ENCODE measurements at places on chromosomes 16 and 17.
A peak's percentile ranks its signal among the peaks of the same experiment; 100 is the strongest.

GRCh38 chr17:76943781-76944213, 75.6 kb downstream of the MGAT5B start:
- H3K4me1 ChIP-seq, result no peaks in the 10 kb centered on the region
- no peaks in the 10 kb centered on the region for H3K27me3 ChIP-seq
- H3K36me3 ChIP-seq, result no peaks in the 10 kb centered on the region
- DNase-seq, result no peak

DNA sequence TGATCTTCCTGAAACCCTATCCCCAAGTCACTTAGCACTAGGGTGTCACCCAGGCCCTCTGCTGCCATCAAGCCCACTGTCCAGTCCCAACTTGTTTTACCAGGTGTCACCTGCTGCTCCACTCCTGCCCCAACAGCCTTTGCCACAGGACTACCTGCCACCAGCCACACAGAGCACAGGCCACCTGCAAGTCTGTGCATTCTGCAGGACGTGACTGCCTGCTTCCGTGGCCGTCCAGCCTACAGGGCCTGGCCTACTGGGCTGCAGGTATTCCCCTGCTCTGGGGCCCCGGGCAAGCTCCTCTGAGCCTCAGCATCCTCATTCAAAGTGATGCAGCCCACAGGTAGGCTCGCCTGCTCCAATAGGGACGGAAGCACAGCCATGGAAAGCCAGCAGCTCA, 3.2 kb downstream of the MCRIP1 start:
- no peak overlapping the region for H3K4me3 ChIP-seq
- H3K36me3 ChIP-seq, result no peaks in the 10 kb centered on the region
- no peaks in the 10 kb centered on the region for H3K27me3 ChIP-seq
- H3K27ac ChIP-seq, result no peak overlapping the region
- peaks cover 9% of the 10 kb centered on the region for H3K4me1 ChIP-seq

DNA sequence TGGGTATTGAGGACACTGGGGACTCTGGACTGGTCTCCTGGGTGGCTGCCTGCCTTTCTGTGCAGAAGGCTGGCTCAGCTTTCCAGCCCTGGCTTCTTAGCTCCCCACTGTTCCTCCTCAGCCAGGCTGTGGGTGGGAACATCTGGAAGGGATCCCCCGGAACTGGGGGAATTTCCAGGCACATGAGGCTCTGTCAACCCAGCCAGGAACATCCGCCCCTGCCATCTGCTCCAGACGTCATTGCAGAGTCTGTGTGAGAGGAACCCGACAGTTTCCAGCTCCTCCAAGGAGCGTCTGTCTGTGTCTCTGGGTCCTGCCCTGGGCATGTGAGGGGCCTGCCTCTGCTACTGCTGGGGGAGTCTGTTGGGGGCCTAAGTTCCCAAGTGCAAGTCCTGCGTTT, 36.2 kb upstream of the CRHR1 start:
- H3K4me3 ChIP-seq, result no peak overlapping the region
- H3K27ac ChIP-seq, result no peak overlapping the region
- DNase-seq, result no peak
- no peaks in the 10 kb centered on the region for H3K36me3 ChIP-seq
- no peaks in the 10 kb centered on the region for H3K4me1 ChIP-seq

DNA sequence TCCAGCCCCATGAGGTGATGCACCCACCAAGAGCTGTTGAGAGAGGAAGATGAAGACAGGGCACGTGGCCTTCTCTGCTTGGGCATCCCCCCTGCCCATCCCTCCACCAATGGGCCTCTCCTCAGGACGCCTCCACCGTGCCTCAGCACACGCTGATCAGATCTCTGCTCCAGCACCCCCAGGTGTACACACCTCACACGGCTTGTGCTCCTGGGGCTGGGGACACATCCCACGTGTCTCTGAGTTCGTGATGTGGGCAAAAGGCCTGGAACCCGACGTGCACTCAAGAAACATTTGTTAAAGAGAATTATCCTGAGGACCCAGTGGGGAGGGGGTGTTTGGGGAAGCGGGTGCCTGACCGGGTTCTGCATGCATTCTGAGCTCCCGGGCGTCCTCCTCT, 55.3 kb downstream of the MGAT5B start:
- no peak overlapping the region for H3K4me3 ChIP-seq
- H3K4me1 ChIP-seq, result no peaks in the 10 kb centered on the region
- no peaks in the 10 kb centered on the region for H3K27me3 ChIP-seq
- DNase-seq, result no peak

DNA sequence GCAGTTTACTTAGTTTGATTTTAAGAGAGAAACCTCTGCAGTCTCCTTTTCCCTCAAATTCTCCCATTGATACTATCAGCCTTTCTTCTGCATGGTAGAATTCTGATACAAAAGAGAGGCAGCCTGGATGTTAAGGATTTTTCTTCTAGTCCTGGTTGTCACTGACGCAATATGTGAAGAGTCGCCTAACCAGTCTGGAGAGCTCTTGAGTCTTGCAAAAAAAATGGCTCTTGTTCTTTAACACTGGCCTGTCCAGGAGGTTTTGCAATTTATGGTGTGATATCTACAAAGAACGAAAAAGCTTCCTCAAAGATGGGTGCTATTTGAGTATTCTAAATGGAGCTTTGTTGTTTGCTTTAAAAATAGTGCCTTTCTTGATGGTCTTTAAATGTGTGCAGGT, 28.9 kb downstream of the COX10 start:
- peaks cover 12% of the 10 kb centered on the region for H3K4me1 ChIP-seq
- DNase-seq, result no peak
- no peaks in the 10 kb centered on the region for H3K27me3 ChIP-seq
- no peak overlapping the region for H3K4me3 ChIP-seq
- no peaks in the 10 kb centered on the region for H3K36me3 ChIP-seq

GRCh38 chr16:1821861-1822611, 4.6 kb downstream of the HAGH start:
- H3K27ac ChIP-seq, result no peak overlapping the region
- peaks cover 11% of the 10 kb centered on the region for H3K4me1 ChIP-seq
- H3K36me3 ChIP-seq, result no peaks in the 10 kb centered on the region
- no peak for DNase-seq
- no peaks in the 10 kb centered on the region for H3K27me3 ChIP-seq

GRCh38 chr17:59126809-59127417, 20.2 kb upstream of the TRIM37 start:
- no peaks in the 10 kb centered on the region for H3K4me1 ChIP-seq
- no peaks in the 10 kb centered on the region for H3K36me3 ChIP-seq
- no peak for DNase-seq
- no peak overlapping the region for H3K4me3 ChIP-seq
- no peak overlapping the region for H3K27ac ChIP-seq

DNA sequence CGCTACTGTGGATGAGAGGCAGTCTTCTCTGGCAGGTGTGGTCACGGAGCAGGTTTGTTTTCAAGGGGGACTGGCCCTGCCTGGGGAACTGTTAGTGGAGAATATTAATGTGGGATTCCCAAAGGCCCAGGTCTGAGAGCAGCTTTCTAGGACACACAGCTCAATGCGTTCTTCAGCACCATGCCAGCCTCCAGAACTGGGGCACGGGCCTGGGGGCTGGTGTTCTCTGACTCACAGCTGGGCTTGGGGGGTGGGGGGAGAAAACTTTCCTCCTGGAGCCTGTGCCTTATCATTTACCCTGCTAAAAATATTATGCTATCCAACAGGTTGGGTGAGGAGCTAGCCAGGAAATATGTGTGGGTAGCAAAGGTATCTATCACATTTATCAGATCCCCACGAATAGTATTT, 13.5 kb upstream of the LHX1 start:
- H3K27me3 ChIP-seq, result peaks cover 13% of the 10 kb centered on the region
- no peaks in the 10 kb centered on the region for H3K4me1 ChIP-seq
- H3K27ac ChIP-seq, result no peak overlapping the region
- no peak for DNase-seq
- no peak overlapping the region for H3K4me3 ChIP-seq

DNA sequence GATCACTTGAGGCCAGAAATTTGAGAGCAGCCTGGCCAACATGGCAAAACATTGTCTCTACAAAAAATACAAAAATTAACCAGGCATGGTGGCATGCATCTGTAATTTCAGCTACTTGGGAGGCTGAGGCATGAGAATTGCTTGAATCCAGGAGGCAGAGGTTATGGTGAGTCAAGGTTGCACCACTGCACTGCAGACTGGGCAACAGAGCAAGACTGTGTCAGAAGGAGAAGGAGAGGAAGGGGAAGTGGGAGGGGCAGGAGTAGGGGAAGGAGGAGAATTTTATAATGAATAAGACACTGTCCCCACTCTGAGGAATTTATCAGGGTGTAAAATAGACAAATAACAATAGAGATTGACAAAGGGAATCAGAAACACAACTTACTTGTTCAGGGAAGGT, 440.6 kb upstream of the DYNLRB2 start:
- no peak for DNase-seq
- H3K27me3 ChIP-seq, result no peaks in the 10 kb centered on the region
- H3K36me3 ChIP-seq, result no peaks in the 10 kb centered on the region
- H3K4me1 ChIP-seq, result no peaks in the 10 kb centered on the region

DNA sequence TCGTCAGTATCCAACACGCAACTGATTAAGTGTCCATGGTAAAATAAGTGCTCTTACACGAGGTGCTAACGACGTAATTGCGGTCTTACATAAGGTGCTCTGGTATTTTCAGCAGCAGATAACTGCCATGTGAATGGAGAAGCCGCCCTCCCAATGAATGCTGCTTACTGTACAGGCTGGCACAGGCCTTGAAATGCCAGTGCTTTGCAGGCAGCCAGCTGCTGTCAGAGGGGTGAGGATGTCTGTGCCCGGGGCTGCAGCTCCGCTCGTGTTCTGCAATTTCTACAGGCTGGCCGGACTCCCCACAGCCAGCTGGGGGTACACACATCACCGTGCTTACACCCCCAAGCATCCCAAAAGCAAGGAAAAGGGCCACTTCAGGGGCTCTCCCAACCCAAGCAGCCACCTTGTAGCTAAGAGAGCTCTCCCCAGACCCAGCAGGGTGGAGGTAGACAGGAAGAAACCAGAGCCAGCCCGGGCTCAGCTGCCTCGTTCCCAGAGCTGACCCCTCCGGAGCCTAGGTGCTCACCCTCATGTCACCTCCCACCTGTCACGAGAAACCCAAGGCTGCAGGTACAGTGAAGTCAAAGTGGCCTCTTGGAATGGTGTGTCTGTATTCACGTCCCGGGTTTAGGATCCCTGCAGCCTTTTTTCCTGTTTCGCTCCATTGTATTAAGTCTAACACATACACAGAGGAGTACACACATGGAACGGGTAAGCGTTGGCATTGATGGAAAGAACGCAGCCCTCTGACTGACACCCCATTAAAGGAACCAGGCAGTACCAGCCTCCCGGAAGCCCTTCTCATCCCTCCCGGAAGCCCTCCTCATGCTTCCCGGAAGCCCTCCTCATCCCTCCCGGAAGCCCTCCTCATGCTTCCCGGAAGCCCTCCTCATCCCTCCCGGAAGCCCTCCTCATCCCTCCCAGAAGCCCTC, 27.2 kb upstream of the RPH3AL start:
- no peaks in the 10 kb centered on the region for H3K36me3 ChIP-seq
- peaks cover 13% of the 10 kb centered on the region for H3K4me1 ChIP-seq
- no peak for DNase-seq

DNA sequence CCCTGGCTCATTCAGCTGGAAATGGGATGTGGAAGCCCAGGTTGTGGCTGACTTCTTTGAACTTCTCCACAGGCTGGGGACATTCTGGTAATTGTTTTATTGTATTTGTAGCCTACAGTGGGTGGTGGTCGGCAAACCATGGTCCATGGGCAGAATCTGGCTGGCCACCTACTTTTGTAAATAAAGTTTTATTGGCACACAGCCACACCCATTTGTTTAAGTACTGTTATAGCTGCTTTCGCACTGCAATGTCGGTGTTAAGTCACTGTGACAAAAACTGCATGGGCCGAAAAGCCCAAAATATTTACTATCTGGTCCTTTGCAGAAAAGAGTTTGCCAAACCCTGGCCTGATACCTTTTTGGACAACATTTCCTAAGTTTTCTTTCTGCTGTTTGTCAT, 86.2 kb downstream of the NTN1 start:
- H3K27ac ChIP-seq, result no peak overlapping the region
- no peaks in the 10 kb centered on the region for H3K27me3 ChIP-seq
- no peaks in the 10 kb centered on the region for H3K36me3 ChIP-seq
- DNase-seq, result no peak
- no peak overlapping the region for H3K4me3 ChIP-seq

DNA sequence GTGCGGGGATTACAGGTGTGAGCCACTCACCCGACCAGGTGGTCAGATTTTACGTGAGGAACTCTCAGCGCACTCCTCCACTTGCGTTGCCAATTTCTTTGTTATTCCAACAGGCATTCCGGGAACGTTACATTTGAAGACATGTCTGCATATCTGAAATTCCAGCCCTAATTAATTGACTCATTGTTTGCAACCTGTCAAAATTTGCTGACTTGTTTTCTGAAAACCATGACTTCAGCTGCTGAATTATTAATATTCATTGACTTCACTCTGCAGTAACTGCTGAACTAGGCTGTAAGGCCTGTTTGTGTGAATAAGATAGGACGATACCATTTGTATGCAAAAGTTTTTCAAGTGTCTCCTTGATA, 16.6 kb downstream of the G6PC1 start:
- no peak for DNase-seq
- peaks cover 31% of the 10 kb centered on the region for H3K4me1 ChIP-seq
- H3K4me3 ChIP-seq, result no peak overlapping the region
- H3K36me3 ChIP-seq, result no peaks in the 10 kb centered on the region

GRCh38 chr17:79664930-79665737, 54.3 kb upstream of the RBFOX3 start:
- peak; percentile 93 for DNase-seq
- H3K36me3 ChIP-seq, result no peaks in the 10 kb centered on the region
- H3K4me1 ChIP-seq, result peaks cover 8% of the 10 kb centered on the region
- H3K4me3 ChIP-seq, result no peak overlapping the region
- H3K27ac ChIP-seq, result no peak overlapping the region

DNA sequence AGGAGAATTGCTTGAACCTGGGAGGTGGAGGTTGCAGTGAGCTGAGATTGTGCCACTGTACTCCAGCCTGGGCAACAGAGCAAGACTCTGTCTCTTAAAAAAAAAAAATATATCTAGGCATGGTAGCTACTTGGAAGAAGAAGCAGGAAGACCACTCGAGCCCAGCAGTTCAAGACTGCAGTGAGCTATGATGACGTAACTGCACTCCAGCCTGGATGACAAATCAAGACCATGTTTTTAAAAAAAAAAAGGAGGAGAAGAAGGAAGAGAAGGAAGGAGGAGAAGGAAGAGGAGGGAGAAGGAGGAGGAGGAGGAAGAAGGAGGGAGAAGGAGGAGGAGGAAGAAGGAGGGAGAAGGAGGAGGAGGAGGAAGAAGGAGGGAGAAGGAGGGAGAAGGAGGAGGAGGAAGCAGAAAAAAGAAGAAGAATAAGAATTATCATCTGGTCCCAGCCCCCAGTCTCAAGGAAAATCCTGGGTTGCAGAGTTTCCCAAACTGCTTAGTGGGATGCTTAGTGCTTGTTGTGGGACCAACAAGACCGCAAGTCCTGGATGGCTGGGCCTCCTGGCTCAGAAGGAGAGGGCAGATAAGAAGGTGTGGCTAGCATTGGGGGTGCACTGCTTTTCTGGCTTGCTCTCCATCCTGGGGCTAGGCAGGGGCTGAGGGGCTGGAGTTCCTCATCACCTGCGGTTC, 3.7 kb upstream of the DRC7 start:
- H3K27me3 ChIP-seq, result no peaks in the 10 kb centered on the region
- H3K4me1 ChIP-seq, result peaks cover 12% of the 10 kb centered on the region
- no peak overlapping the region for H3K4me3 ChIP-seq
- no peaks in the 10 kb centered on the region for H3K36me3 ChIP-seq
- H3K27ac ChIP-seq, result no peak overlapping the region

GRCh38 chr17:77837917-77838316, 120.6 kb upstream of the TNRC6C start:
- no peaks in the 10 kb centered on the region for H3K4me1 ChIP-seq
- H3K36me3 ChIP-seq, result no peaks in the 10 kb centered on the region
- H3K4me3 ChIP-seq, result no peak overlapping the region
- H3K27ac ChIP-seq, result no peak overlapping the region

GRCh38 chr17:39591958-39592954, 15.5 kb downstream of the NEUROD2 start:
- DNase-seq, result peak; percentile 58
- peaks cover 12% of the 10 kb centered on the region for H3K27me3 ChIP-seq
- no peaks in the 10 kb centered on the region for H3K4me1 ChIP-seq
- no peak overlapping the region for H3K27ac ChIP-seq
- no peaks in the 10 kb centered on the region for H3K36me3 ChIP-seq
